Activated CD8-positive, alpha-beta memory T cell treated with anti-CD3 and anti-CD28 coated beads for 1 hour (primary cell): ENCODE measurements at places on chromosomes 11 and 22.

GRCh38 chr11:36122671-36123070, 166.6 kb downstream of the COMMD9 start:
- DNase-seq: no peak

GRCh38 chr11:76603202-76603601, 67.3 kb downstream of the LRRC32 start:
- no peak for DNase-seq

GRCh38 chr11:660681-661444, 23.8 kb downstream of the DRD4 start:
- no peak for DNase-seq

- no peak for DNase-seq
These were observed 4.8 kb downstream of the TRIM3 start for GRCh38 chr11:6468712-6469495.

DNA sequence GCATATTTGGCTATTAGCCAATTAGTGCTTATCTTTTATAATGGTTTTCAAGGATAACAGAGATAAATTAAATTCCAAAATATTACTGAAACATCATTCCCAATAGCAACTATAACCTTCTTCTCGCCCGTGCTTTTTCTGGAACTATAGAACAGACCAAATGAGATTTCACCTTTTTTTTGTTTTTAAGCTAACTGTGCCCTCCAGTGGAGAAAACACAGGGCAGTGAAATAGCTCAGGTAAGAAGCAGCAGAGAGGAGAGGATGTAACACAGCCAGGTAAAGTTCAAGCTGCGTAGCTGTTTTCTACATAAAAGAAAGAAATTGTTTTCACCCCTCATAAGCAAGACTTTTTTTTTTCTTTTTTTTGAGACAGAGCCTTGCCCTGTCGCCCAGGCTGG, 28.2 kb downstream of the HSD17B12 start:
- no peak for DNase-seq

DNA sequence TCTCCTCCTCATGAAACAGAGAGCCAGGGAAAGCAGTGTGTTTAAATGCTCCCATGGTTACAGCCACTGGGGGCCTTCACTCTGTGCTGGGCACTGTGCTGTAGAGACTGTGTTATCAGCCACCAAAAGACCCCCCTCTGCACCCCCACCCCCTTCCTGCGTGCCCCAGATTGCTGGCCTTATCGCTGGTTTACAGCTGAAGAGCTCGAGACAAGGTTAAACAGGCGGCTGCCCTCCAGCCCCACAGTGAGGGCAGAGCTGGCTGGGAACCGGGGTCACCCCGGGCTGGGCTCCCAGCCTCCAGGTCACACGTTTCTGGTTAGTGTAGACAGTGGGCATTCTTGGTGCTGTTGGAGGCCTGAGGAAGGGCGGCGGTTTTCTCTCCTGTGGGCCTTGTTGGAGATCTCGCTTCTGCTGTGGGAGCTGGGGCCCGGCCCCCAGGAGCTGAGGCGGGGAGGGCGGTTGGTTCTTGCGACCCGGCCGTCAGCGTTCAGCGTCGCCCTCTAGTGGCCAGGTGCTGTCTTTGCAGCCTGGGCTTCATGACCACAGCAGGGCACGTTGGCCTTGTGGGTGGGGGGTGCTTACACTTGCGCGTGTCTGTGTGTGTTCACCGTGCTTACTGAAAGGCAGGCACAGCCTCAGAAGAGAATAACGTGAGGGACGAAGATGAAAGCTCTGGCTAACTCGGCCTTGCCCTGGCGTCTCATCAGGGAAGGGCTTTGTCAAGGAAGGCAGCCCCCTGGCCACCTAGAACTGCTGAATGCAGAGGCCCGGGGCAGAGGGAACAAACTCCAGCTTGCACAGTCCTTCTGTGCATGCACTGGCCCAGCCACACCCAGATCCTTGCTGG, 40.8 kb downstream of the TBC1D22A start:
- peak; percentile 55 for DNase-seq

- no peak for DNase-seq
These were observed 77.3 kb downstream of the ARFGAP2 start for GRCh38 chr11:47099214-47099917.

DNA sequence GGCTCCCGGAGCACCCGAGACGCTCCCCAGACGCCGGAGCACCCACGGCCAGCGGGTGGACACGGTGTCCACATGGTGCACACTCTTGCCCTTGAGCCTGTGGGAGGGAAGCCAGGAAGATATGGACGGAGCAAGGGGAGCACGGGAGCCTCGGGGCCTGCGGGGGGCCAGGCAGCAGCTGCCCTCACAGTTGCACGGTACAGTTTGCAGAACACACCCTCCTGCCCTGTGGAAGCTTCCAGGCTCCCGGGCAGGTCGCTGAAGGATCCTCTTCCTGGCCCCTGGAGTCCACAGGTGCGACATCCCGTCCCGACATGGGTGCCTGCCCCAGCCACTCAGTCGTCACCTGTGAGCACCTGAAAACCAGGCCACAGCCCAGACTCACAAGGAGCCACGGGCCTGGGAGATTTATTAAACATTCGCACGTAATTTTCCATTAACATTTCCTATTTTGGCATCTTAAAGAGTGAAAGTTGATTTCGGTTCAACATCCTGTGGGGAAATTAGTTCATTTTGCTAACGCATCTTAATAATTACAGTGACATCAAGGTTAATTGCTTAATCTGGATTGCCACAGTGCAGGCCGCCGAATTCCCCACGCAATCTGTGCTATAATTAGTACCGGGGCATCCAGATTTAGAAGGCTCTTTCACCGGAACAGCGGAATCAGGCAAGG, 253.3 kb downstream of the BRD1 start:
- no peak for DNase-seq

- no peak for DNase-seq
These were observed 107.8 kb upstream of the NAV2 start for GRCh38 chr11:19604679-19605375.

GRCh38 chr22:45991098-45991497, 14.1 kb upstream of the WNT7B start:
- no peak for DNase-seq

- DNase-seq: no peak
These were observed 101.8 kb upstream of the ASPHD2 start for GRCh38 chr22:26327306-26327705.

- no peak for DNase-seq
These were observed 23.2 kb downstream of the TAF1D start for GRCh38 chr11:93718057-93718563.

DNA sequence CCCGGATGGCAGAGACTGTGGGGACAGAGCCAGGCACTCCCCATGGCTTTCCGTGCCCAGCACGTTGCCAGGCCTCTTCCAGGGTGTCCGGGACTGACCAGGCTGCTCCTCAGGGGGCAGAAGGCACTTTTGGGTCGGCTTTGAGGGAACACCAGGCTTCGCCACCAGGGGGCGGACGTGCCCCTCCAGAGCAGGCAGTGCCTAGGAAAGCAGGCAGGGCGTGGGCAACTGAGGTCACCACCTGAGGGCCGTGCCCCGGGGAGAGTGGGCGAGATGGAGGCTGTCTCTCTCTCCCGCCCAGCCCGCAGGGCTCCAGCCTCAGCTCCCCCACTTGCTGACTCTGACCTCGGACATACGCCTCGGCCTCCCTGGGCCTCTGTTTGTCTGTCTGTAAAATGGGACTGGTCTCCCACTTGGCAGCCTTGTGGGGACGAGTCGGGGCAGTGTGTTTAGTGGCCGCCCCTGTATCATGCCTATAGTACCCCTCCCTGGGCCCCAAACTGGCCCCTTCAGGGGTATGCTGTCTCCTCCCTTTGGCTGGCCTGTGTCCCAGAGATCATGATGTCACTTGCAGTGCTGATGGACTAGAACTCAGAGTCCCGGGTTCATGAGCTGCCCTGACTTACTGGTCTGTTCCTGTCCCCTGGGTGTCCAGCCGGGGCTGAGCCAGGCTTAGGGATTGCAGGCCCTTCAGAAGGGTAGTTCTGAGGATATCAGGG, 4.4 kb upstream of the PRR5 start:
- DNase-seq: peak; percentile 63

DNA sequence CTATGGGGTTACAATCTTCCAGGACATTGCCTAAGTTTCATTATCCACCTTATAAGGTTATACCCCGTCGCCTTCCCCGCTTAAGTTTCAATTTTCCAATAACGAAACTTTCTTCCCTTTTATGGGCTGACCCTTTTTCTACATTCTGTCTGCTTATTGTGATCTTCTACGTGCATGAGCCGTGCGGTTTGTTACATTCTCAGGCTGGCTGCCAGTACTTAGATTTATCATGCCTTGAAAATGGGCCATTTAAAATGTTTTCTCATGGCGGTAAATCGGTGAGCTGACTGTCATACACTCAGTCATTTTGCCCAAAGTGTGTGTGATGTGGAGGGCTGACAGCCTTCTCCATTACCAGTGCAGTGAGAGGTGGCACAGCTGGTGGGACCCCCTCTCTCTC, 23.3 kb downstream of the DGCR6L start:
- DNase-seq: no peak

DNA sequence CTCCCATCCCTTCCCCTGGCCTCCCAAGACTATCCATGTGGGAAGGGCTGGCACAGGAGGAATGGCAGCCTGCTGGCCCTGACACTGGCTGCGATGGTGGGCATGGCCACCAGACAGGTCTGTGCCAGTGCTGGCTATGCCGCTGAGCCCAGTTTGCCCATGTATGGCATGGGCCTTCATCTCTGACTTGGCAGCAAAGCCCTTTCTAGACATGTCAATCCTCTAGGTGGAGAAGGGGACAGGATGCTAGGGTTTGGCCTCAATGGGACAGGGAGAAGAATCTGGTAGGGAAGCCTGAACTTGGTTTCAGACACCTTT, 8.8 kb downstream of the ZP1 start:
- DNase-seq: no peak

- DNase-seq: no peak
These were observed 21.9 kb downstream of the ZMAT5 start for GRCh38 chr22:29744902-29745301.

DNA sequence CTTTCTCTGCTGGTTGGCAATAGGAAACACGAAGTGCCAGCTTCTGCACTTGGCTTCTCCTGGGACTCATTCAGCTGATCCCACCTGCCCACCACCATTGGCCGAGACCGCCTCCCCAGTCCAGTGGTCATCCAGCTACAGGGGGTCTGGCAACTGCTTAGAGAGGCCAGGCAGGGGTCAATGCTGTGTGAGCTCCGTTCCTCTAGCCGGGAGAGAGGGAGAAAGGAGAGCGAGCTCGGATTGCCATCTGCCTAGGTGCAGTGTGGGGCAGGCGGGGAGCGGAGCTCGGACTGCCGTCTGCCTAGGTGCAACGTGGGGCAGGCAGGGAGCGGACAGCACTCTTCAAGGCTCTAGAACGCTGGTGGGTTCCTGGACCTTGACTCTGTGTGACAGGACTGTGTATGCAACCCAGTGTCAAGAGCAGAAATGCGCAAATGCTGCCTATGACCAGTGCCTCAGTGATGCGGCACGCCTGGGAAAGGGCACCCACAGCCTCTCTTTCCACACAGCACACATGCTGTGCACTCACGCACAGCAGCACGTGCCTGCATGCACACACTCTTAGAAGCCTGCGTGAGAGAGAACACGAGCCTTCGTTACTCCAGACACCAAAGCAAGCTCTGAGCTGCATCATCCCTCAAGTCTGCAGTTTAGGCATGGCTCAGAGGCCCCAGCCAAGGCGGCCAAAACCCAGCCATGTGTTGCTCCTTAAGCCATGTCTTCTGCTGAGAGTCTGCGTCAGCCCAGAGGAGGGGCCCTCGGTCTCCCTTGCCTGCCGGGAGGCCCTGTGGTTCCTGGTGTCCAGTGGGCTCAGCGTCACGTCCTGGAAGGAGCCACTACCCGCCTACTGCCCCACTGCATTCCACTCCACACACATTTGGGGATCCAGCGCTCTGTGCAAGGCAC, 26.8 kb upstream of the JAM3 start:
- no peak for DNase-seq

DNA sequence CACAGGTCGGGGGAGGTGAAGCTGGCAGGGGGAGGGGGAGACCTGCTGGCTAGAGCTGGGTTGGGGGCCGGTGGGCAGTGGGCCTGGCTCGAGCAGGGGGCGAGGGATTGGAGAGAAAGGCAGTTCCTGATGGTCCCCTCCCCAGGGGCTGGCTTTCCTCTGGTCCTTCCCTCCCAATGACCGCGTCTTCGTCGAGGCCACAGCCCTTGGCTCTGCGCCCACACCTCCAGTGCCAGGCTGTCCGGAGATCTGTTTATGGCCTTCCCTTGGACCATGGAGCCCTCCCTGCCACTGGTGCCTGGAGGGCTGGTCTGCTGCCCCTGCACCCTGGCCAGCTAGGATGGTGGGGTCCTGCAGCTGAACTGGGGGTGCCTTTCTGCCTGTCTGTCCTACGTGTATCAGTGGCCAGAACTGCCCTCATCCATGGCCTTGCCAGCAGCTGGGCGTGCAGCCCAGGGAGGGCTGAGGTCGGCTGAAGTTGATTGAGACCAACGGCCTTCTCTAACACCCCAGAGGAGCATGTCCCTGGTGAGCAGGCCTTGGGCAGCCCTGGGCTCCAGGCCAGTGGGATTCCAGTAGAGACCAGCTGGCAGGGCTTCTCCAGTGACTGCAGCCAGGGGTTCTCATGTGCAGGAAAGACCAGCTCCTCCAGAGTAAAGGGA, 12.3 kb downstream of the TANGO2 start:
- no peak for DNase-seq

GRCh38 chr11:16001899-16002426, 354.4 kb downstream of the SOX6 start:
- DNase-seq: no peak

DNA sequence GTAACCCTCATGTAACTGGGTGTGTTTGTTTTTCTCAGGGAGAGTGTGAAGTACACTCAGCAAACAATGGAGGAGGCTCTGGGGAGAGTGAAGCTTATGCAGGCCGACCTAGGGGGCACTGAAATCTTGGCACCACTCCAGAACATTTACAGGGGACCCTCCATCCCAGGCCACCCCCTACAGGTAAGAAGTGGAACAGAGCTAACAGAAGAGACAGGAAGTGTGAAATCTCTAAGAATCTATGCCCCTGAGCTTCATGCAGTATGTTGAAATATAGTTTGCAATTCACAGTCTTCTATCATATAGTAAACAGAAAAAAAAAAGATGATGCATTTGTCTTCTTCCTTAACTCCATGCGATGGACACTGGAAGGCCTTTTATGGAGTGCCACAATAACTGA, 8.4 kb downstream of the VWA5A start:
- DNase-seq: no peak

DNA sequence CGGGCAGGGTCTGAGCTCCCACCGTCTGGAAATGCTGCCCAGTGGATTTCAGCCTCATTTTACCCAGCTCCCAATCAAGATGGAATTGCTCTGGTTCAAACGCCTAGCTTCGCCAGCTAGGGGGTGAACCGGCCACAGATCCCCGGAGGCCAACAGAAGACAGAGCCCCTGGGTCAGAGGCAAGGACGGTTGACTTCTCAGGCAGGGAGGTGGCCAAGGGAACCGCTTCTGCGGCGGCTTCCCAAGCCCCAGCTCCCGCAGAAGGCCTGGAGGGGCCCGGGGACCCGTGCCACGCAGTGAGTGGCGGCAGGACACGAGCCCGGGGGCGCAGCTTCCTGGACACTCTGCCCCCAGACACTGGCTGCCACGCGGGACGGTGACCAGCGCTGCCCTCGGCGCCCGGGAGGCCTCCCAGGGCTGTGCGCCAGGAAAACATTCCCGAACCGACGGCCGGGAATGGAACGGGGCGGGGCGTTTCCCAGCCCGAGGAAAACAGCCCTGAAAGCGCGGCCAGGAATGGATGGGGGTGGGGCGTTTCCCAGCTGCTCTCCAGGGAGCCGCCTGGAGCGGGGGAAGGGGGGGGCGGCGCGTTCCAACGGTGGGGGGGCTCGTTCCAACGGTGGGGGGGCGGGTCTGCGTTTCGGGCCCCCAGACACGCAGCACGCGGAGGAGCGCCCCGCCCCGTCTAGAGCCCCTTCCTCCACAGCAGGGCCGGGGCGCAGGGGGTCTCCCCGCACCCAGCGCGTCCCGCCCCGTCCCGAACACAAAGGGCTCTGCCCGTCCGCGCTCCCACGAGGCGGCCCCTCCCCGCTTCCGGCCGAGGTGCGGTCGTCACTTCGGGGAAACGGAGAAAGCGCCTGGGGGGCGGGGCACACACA, 13.5 kb upstream of the B4GALNT4 start:
- peak; percentile 60 for DNase-seq
